COLO829 (cell line): ENCODE measurements at places on chromosomes 6 and 20.

- DNase-seq, result no peak
Observed at GRCh38 chr20:62117362-62117646, 5.0 kb upstream of the LSM14B start.

DNA sequence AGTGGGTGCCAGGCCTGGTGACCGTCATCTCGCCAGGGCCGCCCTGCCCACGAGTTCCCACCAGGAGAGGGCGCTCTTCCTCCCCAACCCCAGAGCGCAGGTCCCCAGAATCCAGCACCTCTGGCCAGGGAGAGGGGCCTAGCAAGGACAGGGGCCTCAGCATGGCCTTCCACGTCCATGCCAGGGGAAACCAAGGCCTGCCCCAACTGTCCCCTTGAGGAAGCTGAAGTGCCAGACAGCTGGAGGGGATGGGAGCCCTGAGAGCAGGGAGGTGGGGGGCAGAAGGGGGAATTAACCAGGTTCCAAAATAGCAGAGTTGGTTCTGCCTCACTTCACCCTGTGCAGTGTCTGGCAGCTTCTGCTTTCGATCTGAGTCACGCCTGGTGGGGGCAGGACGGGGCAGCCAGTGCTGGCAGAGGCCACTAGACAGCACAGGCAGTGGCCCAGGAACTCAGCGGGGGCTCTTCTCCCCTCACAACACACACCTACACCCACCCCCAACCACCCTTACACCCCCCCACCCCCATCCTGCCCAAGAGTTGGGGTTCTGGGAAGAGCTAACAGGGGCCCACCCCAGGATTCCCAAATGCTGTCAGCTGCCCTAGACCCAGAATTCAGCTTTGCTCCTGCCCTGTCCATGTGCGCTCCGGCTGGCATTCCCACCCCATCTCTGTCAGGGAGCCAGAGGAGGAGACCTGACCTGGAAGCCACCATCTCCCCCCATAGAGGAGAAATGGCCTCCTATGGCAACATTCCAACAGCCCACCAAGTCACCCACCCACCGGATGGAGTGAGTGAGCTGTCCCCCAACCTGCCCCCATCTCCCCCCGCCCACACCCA lies 29.2 kb downstream of the TFEB start:
- peak; percentile 53 for DNase-seq

GRCh38 chr6:13573669-13574110 lies 711 bp upstream of the SIRT5 start:
- DNase-seq, result peak; percentile 31

- DNase-seq, result no peak
Observed at GRCh38 chr20:63328026-63328700, 33.0 kb downstream of the CHRNA4 start.

DNA sequence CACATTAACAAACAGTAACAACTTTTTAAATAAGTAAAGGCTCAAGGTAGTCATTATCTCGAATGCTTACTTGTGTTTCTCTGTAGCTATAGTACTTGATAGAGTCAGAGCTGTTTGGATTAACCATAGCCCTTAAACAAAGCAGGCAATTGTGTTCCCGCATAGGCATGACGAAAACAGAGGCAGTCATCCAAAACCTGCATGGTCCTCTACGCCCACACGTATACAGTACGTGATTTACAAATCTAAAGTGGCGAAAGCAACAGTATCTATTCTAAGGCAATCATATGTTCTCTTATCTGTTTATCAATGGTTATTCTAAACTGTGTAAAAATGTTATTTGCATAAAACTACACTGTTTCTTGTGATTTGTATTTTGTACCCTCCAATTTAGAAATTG lies 31.8 kb downstream of the HFE start:
- DNase-seq, result peak; percentile 88

- no peak for DNase-seq
Observed at GRCh38 chr20:57930351-57930750, 220.5 kb upstream of the PMEPA1 start.

DNA sequence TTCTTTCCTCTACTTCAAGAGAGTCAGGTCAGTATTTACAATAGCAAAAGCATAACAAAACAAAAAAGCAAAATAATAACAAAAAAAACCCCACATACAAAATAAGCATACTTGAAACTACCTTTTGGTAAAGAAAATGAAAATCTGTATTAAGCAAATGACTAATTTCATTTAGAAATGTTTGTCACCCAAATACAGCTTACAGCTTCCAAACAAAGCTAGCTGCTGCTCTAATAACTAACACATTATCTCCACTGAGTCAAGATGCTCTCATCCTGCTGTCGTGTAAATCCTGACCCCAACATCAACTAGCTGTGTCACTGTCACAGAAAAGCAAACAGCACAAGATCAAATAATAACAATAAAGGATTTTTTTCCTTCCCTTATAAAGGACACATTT lies 21.7 kb downstream of the MAP7 start:
- no peak for DNase-seq

DNA sequence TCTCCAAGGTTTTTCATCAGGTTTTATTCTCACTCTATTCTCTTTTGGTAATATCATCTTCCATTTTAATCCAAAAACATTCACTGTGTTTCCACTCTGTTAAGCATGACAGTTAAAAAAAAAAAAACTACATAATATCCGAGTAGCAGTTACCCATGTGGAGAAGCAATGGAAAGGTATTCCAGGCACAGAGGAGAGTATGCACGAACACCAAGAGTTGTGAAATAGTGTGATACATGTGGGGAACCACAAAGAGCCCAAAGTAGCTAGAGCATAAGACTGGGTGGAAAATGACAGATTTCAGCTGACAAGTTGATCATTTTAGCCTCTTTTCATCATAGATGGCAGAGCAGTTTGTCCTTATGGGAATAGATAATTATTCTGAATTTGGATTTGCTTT lies 19.9 kb upstream of the FBXL4 start:
- DNase-seq, result no peak

DNA sequence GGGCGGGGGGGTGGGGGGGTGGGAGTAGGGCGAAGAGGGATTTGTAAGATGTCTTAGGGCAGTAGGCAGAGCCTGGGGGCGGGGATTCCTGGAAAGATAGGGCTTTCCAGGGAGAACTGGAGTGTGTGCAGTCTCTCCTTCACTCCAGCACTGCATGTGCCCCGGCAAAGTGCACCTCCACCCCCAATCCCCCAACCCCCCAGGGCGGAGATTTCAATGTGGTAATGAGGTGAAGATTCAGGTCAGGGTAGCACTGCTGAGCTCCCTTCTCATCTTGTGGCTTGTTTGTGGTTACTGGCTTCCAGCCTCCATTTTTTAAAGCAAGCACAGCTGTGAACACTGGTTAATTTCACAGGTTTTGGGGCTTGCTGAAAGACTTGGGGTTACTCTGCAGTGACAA lies 5.9 kb downstream of the TMEM239 start:
- no peak for DNase-seq

DNA sequence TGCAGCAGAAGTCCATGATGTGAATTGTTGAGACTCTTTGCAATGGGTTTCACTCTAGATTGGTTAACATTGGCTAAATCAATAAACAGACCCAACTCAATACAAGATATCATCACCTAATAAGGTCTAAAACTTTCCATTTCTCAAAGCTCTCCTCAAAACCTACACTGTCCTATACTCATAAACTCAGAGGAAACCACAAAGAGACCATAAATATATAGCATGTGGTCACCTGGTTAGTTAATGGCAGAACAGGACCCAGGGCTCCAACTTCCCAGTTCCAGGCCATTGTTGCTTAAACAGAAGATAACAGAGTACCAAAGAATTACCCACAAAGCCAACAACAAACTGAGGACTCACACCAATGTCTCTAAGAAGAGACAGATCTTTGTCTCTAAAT lies 12.0 kb downstream of the RTN4IP1 start:
- DNase-seq, result no peak

DNA sequence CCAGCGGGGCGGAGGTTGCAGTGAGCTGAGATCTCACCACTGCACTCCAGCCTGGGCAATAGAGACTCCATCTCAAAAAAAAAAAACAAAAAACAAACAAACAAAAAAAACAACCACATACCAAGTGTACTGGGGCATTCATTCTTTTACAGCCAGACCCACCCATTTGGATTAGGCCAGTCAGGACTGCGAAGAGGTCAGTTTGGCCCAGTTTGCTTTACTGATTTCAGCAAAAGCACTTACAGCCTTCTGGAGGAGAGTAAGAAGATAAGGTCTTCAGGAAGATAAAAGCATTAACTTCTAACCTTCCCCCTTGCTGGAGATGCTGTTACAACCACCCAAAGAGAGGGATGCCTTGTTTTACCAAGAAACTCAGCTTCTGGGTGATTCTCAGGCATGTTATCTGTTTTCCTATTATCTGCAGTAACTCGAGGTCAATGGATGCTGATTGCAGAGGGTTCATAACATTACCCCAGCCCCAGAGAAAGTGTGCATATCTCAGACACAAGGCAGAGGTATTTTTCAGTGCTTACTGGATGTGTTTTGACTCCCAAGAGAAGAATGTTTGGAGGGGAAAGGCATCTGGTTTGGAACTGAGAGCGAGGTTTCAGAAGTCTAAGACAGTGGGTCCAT lies 118.9 kb downstream of the RIN2 start:
- DNase-seq, result no peak

- no peak for DNase-seq
Observed at GRCh38 chr6:158073776-158074175, 92.1 kb downstream of the SYNJ2 start.

DNA sequence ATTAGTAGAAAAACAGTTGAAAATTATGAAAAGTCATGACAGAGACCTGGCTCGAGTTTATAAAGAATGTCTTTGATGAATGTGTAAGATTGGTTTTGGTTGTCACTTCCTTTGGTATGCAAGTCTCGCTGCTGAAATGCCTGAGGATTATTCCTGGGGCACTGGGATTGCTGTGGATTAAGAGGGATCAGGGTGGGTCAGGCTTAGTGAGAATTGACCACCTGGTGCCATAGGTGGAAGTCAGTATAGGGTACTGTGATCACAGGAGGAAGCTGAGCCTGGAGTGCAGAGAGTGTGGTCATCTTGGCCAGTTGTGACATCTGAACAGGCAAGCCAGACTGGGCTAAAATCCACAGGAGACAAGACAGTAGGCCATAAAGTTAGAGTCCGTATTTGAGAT lies 34.9 kb downstream of the CEP43 start:
- DNase-seq, result no peak

DNA sequence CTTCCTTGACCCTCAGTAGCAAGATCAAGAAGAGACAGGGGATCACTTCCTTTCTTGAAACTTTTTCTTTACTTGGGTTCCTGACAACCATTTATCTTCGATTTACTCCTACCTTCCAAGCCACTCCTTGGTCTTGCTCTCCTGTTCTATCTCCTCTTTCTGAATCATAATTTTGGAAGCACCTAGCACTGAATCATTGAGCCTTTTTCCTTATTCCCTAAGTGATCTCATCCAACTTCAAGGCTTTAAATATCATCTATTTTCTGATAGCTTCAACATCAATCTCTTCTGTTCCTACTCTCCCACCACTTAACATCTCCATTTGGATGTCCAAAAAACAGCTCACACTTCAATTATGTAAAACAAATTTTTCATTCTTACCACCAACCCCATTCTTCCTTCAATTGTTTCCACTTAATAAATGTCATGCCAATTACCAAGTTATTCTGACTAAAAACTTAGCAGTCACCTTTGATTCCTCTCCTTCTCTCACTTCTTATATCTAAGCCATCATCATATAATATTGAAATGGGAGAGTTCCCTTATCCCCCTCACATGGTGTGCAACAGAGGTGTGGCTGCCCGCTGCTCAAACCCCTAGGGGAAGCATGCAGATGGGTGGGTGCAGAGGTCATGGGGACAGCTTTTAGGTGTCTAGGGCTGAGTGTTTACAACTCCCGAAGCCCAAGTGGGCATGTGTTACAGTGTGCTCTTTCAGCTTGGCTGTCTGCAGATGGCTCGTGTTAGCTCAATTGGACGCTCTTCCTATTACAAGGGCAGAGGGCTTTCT lies 23.4 kb upstream of the TRDN start:
- no peak for DNase-seq

GRCh38 chr6:159941286-159942113 lies 27.4 kb upstream of the IGF2R start:
- no peak for DNase-seq

- peak; percentile 76 for DNase-seq
Observed at GRCh38 chr6:41367700-41368099, 32.3 kb downstream of the NCR2 start.

DNA sequence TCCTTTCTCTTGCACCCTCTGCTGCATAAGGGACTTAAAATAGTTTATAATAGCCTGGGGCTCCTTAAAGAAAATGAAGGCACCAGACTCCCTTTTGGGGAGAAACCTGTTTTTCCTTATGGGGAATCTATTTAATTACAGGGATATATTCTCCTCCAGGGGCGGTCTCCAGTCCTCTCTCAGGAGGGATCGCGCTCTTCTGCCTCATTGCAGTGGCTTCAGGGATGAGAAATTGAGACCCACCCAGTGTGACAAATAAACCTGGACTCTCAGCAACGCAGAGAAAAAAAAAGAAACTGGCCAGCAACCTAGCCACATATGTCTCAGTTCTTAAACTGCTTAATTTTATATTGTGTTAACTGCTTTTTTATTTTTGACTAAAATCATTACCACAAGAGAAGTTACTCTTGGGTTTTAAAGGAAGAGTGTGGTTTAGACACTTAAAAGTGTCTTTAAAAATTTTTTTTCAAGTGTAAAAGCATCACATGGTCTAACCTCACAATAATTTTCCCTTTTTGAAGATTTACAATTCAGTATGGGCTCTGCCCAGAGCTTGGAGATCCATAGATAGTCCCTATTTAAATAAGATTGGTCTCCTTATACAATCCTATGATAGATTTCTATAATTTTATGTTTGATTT lies 11.7 kb upstream of the GOPC start:
- no peak for DNase-seq

DNA sequence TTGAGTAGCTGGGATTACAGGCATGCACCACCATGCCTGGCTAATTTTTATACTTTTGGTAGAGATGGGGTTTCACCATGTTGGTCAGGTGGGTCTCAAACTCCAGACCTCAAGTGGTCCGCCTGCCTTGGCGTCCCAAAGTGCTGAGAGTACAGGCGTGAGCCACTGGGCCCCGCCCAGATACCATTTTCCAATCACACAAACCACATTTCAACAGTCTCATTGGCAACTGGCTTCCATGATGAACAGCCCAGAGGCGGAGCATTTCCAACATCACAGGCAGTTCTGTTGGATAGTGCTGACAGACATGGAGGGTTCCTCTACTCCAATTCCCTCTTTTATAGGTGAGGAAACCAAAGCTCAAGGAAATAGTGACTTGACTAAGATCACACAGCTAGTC lies 43.9 kb upstream of the PLCB4 start:
- no peak for DNase-seq

- peak; percentile 3 for DNase-seq
Observed at GRCh38 chr6:124040655-124041054, 237.0 kb downstream of the NKAIN2 start.

GRCh38 chr6:134317471-134318131 lies at the start of gene SGK1:
Gene SGK1 (minus strand): TSS chr6:134318112. CDS start chr6:134317460, 652 bp downstream.
- DNase-seq, result no peak

GRCh38 chr6:74946961-74947360 lies 258.9 kb downstream of the COL12A1 start:
- DNase-seq, result peak; percentile 8
